ENCODE measurements at places on chromosomes 3 and 15.

DNA sequence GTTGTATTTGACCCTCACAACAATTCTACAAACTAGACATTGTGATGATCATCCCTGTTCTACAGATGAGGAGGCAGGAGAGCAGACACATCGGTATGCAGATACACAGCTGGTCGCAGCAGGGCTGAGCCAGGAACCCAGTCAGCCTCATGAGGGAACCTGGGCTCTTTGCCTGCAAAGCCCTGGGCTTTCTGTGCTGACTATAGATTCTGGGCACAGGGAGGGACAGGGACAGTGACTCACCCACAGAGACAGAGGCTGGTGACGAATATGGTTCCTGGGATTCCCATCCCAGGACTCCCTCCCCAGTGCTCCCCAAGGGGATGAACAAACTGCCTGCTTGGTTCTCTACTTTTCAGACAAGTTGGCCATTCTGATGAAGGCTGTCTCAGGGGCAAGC is 3.8 kb upstream of the CAMP start:
- no peak for DNase-seq

DNA sequence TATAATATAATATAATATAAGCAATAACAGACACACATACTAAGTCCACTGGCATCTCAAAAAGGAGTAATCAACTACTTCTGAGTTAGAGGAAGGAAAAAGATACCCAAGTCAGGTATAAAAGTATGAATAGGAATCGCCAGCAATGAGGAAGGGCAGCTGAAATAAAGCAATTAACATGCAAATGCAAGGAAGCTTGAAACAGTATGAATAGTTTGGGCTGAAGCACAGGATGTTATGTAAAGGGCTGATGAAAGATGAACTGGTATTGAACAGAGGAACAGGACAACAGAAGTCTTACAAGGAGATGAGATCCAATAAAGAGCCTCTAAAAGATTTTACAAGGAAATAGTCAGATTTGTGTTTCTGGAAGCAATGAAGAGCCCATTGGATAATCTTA is 7.1 kb downstream of the COPS2 start:
- DNase-seq: no peak

DNA sequence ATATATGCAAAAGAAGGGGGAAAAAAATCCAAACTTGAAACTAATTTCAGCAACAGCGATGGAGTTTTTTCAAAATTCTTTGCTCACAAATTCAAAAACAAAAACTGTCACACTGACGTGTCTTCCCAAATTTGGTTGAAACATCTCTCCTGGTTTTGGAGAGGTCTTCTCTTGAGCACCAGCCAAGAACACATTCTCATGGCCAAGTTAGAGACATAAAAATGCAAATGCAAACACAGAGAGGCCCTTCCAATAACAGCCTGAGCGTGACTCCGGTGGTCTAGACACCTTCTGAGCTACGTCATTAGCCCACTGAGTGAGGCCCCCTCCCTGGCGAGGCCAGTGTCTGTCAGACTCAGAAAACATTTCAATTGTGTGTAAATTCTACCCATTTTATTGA is 436.0 kb upstream of the PROK2 start:
- peak; percentile 39 for DNase-seq

DNA sequence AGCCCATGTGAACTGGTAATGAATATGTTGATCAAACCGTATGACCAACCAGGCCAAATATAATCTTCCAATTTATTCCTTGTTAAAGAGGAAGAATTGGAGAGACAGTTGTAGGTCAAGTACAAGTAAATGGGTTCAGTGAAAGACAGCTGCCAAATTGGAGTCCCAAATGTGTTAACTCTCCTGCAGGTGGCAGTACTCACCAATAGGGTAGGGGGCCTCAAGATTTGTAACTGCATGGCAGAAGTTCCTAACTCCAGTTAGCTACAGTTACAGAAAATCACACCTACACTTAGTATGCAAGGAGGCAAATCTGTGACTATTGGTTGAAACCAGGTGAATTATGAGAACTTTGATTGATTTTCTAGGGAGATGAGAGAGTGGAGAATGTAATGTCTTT is 278.0 kb downstream of the ZBBX start:
- no peak for DNase-seq

GRCh38 chr3:179942553-179943075 is 94.1 kb downstream of the PEX5L start:
- no peak for DNase-seq

DNA sequence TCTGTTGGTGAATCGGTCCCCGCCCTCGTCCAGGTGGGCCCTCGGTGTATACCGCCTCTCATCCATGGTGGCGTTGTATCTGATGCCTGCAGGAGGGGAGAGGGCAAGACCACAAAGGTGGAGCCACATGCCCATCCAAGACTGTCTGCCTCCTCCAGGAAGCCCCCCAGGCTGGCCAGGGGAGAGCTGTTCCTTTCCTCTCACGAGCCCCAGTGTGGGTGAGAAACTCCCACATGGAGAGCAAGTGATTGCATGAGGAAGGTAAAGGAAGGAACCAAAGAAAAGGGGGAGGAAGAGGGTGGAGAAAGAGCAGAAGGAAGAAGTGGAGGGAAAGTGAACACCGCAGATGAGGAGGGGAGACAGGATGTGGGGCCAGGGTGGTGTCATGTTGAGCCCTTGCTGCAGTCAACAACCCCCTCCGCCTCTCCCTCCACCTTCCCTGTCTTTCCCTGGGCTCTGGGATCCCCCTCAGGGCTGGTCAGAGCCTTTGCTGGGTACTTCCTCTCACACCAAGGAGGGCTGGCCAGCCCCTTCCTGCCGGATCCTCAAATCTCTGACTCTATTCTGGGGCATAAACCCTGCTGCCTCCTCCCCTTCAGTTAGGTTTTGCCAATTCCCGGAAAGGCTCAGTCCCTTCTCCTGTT is 49.3 kb downstream of the FEM1B start:
- DNase-seq: no peak

- DNase-seq: no peak
These were observed 80.1 kb upstream of the GBE1 start for GRCh38 chr3:81841540-81841939.

DNA sequence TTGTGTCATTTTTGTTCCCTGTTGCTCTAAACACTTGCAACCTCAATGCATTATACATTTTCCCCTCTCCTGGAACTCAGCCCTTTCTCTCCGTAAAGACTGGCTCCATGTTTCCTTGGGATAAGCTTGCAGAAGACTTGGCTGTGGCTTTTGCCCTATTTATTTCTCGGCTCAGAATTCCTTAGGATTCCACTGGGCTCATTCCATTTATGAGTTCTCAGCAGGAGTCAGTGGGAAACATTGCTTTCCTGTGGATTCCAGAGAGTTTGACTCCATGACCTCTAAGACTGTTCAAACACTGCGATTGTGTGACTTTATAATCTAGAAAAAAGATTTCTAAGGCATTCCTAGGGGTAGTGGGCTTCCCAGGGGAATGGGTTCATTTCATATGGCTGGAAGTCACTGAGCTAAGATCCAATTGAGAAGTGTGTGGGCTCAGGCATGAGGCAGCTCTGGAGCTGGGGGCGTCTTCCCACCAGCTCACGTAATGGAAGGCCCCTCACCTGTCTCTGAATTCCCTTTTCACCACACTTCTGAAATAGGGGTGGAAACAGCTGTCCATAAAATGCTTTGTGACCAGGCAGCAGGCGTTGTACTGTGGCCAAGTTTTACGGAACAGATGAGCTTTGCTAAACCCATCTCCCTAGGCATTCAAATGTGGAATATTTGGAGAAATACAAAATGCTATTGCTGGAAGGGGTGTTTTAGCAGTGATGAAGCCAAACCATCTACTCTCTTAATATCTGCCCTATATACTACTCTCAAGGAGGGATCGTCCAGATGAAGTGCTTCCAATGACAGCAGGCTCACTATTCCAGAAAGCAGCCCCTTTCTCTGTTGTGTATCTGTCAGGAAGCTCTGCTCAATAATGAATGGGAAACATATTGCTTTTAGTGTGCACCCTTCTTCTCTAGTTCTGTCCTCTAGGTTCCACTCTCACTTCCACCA is 91.8 kb upstream of the BCL6 start:
- DNase-seq: no peak

DNA sequence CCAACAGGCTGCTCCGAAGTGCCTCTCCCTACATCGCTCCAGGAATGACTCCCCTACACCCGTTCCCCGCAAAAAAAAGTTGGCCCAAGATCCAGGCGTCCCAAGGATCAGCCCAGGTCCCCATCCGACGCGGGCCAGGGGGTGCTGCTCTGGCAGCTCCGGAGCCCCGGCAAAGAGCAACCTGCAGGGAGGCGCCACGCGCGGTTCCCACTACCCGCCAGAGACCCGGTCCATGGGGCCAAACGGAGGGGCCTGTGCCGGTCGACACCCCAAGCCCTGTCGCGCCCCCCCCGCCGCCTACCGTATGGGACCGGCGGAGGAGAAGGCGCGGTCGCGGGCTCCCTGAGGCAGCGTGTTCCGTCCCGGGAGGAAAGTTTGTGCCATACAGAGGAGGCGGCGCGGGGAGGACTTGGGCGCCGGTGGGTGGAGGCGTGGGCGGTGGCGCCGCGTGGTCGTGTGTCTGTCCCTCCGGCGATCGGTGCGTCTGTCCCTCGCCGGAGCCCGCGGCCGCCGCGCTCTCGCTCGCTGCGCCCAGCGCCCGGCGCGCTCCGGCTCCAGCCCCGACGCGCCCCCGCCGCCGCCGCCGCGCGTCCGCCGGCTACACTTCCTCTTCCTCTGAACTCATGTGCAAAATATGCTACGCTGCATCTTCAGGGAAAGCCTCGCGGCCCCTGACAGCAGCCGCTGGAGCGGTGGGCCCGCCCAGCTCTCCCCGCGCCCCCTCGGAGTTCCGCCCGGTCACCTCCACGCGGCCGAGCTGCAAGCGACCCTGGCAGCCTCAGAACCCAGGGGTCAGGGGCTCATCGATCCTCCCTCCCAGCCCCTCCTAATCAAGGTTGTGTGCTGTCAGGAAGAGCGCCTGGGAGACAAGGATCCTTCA is at the start of gene RFTN1:
Gene RFTN1 (minus strand): TSS at position 559 of the 880 bp plus-strand sequence. CDS start 19,830 bp downstream, outside the sequence.
- no peak for DNase-seq

Data from skin of body (tissue), 3 donors.